SHP77 (cell line): ENCODE measurements at places on chromosomes 12 and 14.

GRCh38 chr12:112868459-112869041, 38.2 kb upstream of the OAS1 start:
- DNase-seq, result no peak

- DNase-seq, result no peak
Measured at GRCh38 chr12:58656254-58657009, 263.9 kb downstream of the LRIG3 start.

DNA sequence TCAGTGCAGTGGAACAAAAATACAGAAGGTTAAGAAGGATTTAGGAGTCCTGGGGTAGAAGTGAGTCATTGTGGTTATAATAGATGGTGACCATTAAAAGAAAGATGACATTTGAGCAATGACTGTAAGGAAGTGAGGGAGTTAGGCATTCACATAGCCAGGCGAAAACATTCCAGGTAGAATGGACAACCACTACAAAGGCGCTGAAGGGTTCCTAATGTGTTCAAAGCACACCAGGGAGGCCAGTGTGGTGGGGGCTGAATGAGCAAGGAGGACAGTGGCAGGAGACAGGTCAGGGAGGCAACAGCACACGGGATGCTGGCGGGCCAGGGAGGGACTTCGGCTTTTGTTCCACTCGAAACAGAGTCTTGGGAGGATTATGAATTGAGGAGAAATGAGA, 129.9 kb downstream of the NPAS3 start:
- DNase-seq, result no peak

- peak; percentile 17 for DNase-seq
Measured at GRCh38 chr14:102875652-102876051, 46.8 kb upstream of the AMN start.

GRCh38 chr12:76018672-76019071, 12.9 kb downstream of the PHLDA1 start:
- DNase-seq, result no peak

DNA sequence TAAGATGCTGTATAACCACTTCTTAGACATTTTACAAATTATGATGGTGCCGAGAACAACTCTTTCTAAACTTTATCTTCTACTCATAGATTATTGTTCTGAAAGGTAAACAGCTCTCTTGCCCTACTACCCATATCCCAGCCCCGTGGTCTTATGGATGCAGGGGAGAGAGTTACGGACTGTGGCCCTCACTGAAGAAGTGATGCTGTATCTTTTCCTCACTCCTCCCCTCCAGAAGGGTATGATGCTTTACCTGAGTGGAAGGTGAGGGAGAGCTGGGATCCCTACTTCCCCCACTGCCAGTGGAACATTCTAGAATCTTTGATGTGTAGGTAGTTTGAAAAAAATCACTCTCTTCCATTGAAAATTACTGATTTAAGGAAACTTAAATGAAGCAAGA, 3.5 kb downstream of the TSHR start:
- DNase-seq, result no peak

DNA sequence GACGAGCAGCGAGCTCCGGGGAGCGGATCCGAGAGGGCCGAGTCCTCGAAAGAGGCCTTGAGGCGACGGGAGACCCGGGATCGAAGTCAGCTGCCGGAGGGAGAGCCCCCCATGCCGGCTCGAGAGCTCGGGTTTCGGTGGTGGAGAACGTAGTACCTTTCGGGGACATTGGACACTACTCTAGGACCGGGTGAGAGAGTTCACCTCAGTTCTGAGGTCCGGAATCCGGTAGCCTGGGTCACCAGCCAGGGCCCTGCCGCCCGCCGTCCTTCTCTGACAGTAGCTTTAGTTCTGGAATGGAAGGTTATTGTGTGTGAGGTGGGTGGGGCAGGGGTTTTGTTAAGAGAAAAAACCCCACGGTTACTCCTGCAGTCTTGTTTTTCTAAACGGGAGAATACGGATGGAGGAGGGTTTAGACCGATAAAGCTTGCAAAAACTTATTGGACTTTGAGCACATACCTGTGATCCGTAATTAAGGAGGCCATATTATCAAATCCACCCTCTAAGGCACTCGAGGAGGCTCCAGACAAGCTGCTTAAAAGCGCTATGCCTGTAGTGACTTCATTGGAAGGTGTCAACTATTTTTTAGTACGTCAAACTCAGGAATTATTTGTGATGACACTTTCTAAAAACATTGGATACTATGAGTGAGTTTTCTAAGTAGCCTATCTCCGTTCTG, 765 bp downstream of the SCYL2 start:
- no peak for DNase-seq

DNA sequence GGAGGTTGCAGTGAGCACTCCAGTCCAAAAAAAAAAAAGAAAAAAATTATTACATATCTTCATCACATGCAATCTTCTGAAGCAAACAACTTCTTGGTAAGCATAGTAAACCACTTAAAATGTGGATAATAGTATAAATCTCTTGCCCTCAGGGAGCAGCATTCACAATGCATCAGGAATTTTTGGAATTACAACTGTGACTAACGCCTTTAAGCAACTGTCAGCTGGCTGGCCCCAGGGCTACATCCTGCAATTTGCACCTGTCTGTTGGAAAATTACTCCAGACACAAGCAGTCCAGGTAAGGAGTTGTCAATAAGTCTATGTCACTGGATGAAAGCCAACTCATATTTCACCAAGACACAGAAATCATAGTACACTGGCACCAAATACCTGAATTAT, 5.5 kb upstream of the SLC7A7 start:
- no peak for DNase-seq

DNA sequence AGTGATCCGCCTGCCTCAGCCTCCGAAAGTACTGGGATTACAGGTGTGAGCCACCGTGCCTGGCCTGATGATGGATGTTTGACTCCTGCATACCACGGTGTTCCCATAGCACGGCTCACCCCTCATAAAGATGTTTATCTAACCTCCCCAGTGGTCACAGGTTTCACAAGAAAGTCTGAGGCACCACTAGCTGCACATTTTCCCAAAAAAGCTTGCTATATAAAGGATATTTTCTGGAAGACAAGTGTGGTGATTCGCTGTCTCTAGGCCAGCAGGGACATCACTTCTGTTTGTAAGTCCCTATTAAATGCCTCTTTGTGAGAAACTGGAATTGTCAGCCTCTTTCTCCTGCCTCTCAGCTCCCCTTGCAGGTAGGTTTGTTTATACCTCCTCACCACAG, 18.3 kb downstream of the PLEK2 start:
- DNase-seq, result no peak

- DNase-seq, result no peak
Measured at GRCh38 chr12:80176706-80177105, 77.4 kb downstream of the OTOGL start.

DNA sequence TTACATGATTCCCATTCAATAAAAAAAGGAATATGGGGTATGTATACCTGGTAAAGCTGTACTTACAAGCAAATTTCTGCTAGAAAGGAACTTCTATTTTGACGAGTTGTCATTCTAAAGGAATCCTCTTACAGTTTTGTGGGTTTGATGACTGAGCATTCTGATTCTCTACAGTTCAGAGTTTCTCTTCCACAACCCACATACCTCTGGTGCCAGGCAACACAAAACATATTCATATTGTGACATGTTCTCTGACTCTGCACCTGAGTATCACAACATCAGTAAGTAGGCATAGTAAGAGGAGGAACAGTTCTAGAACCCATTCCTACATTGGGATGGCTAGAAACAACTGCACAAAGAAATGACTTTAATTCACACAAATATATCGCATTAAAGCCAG, 636.6 kb downstream of the MED13L start:
- DNase-seq, result no peak

DNA sequence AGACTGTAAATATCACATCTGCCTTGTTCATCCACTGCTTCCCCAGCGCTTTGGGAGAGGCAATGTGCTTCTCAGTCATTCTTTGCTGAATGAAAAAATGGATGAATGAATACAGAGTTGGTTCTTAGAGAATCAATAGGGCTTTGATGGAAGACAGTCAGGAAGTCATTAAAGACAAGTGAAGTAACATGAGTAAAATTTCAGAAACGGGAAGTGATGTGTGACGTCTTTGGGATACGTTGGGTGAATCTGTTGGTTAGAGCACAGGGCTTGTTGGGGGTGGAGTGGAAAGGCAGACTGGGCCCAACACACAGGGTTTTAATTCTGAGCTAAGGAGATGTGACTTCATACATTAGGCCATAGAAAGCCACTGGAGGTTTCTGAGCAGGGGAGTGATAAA, 39.0 kb upstream of the NRXN3 start:
- no peak for DNase-seq

- DNase-seq, result no peak
Measured at GRCh38 chr12:117042862-117043261, 56.4 kb downstream of the TESC start.

- DNase-seq, result no peak
Measured at GRCh38 chr14:97270308-97270707, 473.1 kb downstream of the VRK1 start.

- no peak for DNase-seq
Measured at GRCh38 chr12:43805149-43805859, 813 bp downstream of the TWF1 start.

DNA sequence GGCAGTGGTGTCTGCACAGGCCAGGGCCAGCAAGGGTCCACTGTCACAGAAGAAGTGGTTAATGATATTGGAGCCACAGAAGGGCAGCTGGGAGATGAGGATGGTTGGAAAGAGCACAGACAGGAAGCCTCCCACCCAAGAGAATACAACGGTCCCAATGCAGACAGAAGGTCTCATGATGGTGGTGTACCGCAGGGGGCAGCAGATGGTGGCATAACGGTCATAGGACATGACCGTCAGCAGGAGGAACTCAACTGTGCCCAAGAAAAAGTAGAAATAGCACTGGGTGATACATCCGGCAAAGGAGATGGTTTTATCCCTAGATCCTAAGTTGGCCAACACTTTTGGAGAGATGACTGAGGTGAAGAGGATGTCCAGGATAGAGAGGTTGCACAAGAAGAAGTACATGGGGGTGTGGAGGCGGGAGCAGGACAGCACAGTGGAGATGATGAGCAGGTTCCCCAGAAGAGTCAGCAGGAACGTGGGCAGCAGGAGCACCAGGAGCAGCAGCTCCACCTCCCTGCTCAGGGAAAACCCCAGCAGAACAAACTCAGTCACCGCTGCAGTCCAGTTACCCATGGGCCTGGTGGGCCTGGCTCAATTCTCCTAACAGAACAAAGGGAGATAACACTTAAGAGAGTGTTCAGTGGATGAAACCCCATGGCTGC, 9.8 kb downstream of the OR6J1 start:
- no peak for DNase-seq

GRCh38 chr14:25381498-25381897, 331.6 kb upstream of the STXBP6 start:
- DNase-seq, result peak; percentile 3
